ENCODE measurements at places on chromosomes 6 and 20.

DNA sequence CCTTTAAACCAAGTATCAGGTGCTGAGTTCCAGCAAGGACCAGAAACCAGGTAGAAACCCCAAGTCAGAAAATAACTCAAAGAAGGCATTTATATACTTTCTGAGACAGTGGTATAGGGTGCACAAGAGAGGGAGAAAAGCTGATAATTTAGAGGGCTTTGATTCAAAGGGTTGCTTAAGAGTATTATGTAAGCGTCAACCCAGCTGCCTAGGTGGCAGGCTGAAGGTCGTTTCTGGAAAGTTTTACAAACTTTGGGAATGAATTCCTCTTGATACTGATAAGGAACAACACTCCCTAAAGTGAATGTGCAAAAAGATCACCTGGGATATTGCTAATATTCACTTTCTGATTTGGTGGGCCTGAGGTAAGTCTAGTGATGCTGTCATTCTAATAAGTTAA is 800.7 kb downstream of the MAFB start:
- DNase-seq = no peak

DNA sequence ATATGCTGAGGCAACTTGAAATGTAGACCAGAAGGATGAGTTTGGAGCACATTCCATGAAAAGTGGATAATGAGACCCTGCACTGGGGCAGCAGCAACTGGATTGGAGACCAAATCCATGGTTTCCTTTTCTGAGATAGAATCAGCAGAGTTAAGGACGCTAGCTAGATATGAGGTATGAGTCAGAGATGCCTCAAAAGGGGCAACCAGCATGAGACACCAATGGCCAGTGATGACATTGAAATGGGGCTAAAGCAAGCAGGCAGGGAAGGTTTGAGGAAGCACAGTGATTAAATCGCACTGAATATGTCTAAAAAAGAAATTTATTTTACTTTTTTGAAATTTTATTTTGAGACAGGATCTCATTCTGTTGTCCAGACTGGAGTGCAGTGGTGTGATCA is 802.4 kb downstream of the TFAP2A start:
- no peak for DNase-seq

- no peak for DNase-seq
These were observed 6.4 kb downstream of the CCND3 start for GRCh38 chr6:41935193-41935574.

DNA sequence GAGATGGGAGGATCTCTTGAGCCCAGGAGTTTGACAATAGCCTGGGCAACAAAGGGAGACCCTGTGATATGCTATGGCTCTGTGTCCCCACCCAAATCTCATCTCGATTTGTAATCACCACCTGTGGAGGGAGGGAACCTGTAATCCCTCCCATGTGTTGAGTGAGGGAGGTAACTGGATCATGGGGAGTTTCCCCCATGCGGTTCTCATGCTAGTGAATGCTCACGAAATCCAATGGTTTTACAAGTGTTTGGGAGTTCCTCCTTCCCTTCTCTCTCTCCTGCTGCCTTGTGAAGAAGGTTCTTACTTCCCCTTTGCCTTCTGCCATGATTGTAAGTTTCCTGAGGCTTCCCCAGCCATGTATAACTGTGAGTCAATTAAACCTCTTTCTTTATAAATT is 3.4 kb downstream of the NUDT3 start:
- no peak for DNase-seq

- DNase-seq = peak; percentile 48
These were observed 15.1 kb downstream of the HMGN4 start for GRCh38 chr6:26553264-26553634.

DNA sequence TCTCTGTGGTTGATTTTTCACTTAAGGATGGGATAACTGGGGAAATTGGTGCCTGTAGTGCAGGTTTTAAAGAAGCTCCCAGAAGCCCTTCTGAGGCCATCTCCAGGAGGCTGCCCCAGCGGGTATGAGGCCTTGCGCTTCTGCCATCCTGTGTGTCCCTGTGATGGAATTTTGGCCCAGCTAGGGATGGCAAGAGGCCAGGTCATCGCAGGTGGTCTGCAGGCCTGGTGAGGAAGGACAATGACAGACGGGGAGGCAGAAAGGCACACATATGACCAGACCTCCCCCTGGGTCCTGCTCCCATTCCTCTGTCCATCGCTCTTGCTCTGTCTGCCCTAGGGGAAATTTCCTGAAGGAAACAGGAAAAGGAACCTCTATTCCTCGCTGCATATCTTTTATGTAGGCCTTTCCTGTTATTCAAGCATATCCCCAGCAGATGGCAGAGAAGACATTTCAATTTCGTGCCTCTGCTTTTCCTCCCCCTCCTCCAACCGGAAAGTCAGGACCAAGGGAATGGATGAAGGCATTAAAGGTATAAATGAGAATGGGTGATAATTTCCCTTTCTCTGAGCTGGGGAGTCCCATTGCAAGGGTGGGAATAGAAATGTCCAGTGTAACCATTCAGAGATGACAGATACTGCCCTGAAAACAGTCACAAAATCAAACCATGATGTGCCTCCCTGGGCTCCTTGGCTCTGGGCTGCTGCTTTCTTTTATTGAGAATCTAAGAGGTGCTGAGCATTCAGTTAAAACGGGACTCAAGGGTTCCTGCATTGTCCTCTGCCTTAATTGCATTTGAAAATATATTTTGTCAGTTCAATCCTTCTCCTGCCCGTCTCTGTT is 17.6 kb upstream of the HLA-F start:
- no peak for DNase-seq

DNA sequence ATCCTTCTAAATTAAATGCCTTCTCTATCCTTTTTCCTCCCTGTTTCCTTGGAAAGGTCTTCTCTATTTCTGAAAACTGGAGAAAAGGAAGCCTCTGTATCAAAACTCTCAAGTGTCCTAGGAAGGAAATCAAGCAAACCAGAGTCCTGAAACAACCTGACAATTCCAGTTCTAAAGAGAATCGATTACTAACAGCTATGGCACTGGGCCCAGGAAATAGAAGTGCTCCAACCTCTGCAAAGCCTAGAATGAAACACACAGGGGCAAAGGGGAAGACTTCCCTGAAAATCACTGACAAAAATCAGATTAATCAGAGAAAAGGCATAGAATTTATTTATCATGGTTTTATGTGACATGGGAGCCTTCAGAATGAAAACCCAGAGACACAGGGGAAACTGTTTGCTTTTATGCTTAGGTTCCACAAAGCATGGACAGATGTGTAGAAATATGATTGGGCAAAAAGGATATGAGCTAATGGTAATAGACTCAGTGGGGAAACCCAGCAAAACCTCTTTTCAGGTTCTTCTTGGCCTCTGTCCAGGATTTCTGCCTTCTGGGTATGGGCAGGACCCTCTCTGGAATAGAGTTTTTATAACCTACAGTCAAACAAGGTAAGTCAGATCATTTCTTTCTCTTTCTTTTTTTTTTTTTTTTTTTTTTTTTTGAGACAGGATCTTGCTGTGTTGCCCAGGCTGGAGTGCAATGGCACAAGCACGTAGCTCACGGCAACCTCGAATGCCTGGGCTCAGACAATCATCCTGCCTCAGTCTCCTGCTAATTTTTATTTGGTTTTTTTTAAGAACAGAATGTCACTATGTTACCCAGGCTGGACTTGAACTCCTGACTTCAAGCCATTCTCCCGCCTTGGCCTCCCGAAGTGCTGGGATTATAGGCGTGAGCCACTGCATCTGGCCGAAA is 91.7 kb downstream of the CD24 start:
- no peak for DNase-seq

DNA sequence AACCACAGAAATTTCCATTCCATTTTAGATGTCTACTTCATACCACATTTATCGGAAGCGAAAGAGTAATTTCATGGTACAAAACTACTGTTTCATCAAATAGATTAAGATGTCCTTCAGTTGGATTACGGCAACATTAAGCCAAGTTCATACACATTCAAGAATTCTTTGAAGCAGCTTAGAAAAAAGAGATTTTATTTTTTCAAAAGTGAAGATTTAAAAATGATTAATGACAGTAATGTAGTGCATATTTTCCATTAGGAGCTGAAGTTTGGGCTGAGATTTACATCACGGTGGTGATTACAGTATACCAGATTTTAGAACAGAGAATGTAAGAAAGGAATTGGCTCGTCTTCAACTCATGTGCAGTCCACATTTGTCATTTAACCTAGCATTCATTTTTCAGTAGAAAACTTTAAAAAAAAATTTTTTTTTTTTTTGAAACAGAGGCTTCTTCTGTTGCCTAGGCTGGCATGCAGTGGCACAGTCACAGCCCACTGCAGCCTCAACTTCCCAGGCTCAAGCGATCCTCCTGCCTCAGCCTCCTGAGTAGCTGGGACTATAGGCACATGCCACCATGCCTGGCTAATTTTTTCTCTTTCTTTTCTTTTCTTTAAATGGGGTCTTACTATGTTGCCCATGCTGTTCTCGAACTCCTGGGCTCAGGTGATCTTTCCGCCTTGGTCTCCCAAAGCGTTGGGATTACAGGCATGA is 1.9 kb downstream of the SYNJ2 start:
- DNase-seq = no peak

DNA sequence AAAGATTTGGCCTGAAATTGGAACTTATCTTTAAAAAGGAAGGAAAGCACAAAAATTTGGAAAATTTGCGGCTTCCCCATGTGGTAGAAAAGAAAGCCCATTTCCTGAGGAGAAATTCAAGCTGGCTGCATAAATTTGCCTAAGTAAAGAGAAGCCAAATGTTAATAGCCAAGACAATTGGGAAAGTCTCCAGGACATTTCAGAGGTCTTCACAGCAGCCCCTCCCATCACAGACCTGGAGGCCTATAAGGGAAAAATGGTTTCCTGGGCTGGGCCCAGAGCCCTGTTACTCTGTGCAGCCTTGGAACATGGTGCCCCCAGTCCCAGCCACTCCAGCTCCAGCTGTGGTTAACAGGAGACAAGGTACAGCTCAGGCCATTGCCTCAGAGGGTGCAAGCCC is 736.5 kb downstream of the HACE1 start:
- DNase-seq = no peak

DNA sequence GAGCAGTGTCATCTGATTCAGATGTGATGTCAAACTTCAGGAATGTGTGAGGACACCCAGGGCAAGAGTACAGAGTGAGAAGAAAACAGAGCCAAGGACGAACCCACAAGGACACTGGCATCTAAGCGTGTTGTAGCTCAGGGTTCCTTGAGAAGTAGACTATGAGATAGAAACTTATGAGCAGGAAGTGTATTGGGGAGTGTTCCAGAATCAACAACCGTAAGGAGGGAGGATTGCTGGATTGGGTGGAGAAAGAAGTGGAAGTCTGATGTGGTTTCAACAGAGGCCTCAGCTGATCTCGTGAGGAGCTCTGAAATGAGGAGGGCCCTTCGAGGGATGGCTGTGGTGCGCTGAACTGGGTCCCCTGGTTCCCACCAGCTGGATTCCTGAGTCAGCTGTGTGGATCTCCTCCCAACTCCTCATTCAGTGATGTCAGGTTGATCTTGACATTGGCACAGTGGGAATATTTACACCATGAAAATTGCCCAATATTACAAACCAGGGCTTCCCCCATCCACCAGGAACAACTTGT is 25.7 kb upstream of the IGF2R start:
- no peak for DNase-seq

DNA sequence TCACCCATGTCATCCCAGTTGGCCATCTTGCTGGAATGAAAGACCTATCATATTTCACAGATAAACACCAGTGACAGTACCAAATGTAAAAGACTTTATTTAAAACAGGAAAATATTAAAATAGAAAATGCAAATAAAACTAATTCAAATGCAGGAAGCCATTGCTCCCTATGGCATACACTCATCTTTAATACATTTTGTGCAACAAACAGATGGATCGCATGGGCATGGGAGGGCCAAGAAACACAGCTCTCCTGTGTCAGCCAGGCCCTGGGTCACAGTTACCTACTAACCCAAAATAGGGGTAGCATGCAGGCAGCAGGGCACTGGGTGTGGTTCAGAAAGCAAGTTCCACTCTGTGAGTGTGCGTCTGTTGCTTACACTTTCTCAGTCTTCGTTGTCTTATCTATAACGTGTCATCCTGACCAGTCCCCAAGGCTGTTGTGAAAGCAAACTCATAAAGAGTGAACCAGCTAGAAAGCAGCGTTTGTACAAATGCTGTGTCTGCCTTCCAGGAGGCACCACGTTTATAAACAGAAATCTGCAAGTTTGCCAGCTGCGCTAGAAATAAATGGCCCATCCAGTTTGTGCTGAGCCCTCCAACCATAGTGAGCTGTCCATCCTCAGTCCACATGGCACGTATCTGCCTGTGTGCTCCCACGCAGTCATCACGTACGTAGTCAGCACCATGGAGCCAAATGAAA is 180.5 kb downstream of the SYNDIG1 start:
- no peak for DNase-seq

DNA sequence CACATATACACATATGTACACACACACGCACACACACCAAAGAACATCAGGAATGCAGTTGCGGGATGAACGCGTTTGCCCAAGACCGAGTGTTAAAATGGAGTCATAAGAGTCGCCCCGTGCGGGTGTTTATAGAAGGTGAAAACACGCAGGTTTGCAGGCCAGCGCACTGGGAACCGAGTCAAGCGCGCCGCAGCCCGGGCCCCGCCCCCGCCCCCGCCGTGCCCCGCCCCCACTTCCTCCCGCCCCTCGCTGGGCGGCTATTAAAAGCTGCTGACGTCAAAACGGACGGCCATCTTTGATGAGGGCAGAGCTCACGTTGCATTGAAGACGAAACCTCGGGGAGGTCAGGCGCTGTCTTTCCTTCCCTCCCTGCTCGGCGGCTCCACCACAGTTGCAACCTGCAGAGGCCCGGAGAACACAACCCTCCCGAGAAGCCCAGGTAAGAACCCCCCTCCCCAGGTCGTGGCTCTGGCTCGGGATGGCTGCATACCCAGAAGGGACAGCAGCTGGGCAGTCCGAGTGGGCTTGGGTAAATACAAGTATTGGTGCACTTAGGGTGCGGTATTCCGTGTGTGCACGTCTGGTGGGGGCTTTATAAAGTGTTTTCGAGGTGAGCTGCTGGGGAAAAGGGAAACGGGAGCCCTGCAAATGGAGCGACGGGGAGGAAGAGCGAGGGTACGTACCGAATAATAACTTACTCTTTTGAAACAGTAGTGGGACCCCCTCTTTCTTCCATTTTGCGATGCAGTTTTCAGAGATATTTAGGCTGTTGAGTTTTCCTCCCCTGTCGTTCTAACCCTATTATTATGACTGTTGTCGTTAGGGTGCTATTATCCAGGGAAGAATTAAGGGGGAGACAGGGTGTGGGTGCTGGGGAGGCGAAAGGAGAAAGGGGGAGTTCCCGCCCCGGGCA is at the start of gene SNAP25:
TSS of gene SNAP25 (plus strand) at position 295 of the 916 bp plus-strand sequence. CDS start 56,662 bp downstream, outside the sequence.
- DNase-seq = peak; percentile 1

DNA sequence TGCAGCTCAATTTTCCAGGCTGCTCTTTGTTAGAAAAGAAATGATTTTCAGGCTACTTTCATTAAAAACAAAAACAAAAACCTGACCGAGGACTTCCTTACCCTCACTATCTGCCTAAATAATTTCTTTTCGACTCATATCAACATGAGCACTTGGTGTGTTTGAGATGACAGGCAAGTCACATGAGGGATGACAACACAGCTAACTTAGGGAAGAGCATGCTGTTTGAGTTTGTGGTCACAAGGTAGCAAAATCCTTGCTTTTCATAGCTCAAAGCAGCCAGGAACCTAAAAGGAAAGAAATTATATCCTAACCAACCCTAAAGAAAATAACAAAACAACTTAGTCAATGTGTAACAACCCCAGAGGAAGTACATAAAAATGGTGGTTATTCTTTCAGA is 459.5 kb downstream of the KIF16B start:
- no peak for DNase-seq

GRCh38 chr6:129874837-129875236 is 13.7 kb upstream of the TMEM244 start:
- no peak for DNase-seq
